IMR-90 (cell line): ENCODE measurements at places on chromosomes 4 and X.
A peak's percentile ranks its signal among the peaks of the same experiment; 100 is the strongest.

GRCh38 chr4:99630857-99631360 lies 26.7 kb downstream of the C4orf54 start:
- DNase-seq: no peak

DNA sequence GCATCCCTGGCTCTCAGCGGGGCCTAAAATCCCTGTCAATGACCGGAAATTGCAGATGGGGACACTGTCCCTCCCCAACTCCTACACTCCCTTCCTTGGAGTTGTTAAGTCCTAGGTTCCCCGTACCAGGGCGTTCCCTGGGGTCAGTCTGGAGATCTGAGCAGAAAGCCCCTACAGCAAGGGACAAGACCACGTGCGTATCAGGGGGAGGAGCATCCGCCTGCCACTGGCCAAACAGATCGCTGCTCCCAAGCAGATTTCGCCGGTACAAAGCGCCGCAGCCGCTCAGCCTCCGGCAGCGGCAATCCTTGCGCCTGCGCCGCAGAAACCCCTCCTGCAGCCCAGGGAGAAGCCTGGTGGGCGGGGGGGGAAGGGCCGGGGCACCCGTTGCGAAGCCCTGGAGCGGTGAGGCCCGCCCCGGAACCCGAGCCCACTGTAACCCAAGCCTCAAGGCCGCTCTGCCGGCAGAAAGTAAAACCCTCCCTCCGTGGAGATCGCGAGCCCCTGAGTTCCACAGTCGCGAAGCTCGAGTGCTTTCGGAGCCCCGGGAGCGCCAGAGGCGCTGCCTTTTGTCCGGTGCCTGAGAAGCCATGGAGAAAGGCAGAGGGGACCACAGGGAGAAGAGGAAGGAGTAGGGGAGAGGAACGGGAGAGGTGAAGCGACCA lies 2.7 kb downstream of the CRMP1 start:
- DNase-seq: peak; percentile 30

DNA sequence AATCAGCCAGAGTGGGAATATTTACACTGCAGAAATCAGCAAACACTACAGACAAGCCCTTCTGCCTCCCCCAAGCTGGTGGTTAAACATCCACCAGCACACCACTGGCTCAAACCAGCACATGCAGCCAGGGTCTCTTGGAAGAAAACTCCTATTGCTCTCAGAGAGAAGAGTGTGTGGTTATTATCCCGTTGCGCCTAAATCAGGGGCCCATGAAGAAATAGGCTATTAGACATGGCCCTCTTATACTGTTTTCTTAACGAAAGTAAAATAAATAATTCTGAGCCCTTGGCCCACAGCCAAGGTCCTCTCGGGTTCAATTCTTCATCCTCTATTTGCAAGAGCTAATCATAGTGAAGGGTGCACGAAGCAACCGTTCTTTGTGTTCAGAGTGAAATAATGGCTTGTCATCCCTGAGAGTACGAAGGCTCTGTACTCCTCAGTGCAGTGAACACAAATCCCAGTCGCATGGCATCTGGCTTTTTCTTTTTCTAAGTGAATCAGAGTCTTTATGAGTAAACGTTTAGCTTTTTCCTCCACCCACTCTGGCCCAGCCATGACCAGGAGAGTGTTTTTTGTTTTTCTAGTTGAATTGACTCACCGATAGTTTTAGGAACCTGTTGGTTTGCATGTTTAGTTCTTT lies 33.4 kb upstream of the RBM47 start:
- peak; percentile 89 for DNase-seq

GRCh38 chrX:18855919-18856644 lies 127.8 kb downstream of the PHKA2 start:
- no peak for DNase-seq

GRCh38 chrX:154038656-154039055 lies 19.0 kb upstream of the IRAK1 start:
- no peak for DNase-seq

DNA sequence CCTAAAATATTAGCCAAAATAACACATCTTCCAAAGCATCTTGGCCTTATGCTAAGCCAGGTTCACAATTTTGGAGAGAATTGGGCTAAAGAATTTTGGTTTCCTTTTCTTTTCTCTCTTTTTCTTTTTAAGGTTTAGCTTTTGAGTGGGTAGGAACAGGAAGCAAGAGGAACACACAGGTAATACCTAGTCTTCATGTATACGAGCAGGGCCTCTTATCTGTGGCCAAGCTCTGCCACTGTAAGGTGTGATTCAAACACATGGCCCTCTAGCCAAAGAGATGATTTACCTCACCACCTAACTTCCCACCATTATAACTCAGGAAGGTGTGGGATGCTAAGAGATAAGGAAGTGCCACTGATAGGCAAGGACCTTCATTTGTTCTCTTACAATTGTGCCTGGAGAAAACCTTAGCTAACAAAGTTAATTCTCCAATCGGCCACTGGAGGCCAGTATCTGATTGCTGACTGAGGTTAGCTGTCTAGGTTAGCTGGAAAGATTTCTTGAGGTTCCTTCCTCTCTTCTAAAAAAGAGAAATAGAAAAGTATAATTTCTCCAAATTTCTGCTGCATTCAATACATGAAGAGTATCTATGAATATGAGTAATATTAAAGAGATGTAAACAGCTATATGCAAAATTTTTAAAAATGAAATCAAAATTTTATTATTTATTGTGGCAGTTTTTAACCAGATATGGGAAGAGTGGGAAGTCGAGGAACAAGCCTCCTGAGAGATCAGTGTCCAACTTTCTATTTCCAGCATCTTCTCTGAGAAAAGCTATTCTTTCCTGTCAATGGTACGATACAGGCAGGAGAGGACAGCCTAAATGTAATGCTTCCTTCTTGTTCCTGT lies 30.1 kb upstream of the BBS7 start:
- peak; percentile 61 for DNase-seq

DNA sequence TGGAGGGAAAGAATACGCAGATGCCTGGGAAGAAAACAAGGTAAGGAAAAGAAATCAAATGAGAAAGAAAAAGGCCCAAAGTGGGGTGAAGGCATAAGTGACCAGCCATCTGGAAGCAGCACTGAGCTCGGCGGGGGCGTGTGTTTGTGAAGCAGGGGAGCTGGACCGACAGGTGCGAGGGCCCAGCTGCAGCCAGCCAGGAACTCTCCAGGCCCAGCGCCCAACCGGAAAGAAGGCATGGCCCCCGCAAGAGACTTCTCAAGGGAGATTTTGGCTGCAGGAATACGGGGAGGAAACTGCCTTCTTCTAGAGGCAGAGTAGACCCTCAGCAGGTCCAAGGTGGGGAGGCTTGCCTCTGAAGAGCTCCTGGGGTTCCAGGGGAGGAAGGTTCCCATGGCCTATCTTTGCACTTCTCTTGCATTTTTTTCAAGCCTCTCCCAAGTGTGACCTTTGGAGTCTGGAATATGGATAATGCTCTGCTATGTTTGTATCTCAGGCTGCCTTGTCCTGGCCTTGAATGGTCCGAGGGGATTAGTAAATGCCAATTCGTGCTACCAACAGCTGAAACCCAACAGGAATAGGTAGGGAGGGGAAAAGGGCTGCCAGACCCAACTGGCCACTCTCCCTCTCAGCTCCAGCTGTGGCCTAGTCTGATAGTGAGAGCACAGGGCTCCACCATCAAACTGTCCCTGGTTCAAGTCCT lies 10.8 kb upstream of the CITED1 start:
- no peak for DNase-seq

- DNase-seq: peak; percentile 54
Measured at GRCh38 chr4:20773144-20773997, 73.1 kb downstream of the PACRGL start.

DNA sequence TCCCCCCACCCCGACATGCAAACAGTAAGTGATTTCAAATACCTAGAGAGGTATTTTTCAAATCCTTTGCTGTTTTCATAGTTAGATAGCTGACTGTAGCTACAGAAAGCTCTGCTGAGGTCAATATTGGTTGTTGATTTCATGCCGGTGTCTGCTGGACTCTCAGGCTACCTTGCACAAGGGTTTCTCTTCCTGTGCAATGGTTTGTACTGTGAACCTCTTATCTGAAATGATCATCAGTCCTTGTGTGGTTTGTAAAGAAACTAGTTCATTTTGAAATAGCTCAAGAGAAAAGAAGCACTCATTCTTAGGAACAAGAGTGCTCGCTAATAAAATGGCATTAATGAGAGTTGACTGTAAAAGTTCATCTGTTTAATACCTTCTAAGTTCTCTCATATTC lies 2.1 kb downstream of the MTM1 start:
- DNase-seq: no peak

- DNase-seq: peak; percentile 82
Measured at GRCh38 chr4:119536572-119537528, 91.8 kb downstream of the PDE5A start.

GRCh38 chr4:80931631-80932081 lies 98.9 kb upstream of the BMP3 start:
- DNase-seq: no peak

DNA sequence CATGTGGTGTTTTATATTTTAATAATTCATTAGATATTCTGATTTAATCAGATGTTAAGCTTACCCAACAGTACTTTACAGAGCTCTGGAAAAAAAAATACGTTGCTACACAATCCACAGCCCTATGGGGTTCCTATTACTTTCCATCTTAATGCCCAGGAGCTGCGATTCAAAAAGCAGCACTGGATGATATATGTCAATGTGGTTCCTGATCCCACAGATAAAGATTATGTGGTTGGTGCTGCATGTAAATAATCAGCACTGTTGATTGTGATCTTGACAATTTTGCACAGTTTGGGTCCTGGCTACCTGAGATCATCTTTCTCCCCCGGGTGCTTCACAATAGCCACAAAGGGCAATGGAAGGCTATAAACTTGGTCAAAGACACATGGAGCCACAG lies 72.7 kb upstream of the DCLK2 start:
- no peak for DNase-seq

- DNase-seq: peak; percentile 83
Measured at GRCh38 chr4:86306816-86307215, 53.0 kb downstream of the MAPK10 start.

DNA sequence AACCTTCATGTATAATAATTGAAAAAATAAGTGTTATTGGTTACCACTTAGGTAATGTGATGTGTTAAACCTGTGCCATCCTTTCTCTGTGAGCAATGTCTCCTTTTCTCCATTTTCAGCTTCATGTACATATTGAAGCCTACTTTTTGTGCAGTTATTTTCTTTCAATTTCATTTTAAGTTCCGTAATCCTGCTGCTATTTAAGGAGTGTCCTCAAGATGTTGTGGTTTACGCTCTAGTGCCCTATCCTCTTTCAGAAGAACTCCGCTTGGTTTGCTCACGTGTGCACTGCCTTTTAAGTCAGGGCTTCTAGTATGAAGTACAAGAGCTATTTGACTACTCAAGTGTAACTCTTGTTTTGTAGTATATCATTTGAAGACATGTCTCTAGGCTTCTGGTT lies 2253.2 kb upstream of the TENM3 start:
- no peak for DNase-seq

DNA sequence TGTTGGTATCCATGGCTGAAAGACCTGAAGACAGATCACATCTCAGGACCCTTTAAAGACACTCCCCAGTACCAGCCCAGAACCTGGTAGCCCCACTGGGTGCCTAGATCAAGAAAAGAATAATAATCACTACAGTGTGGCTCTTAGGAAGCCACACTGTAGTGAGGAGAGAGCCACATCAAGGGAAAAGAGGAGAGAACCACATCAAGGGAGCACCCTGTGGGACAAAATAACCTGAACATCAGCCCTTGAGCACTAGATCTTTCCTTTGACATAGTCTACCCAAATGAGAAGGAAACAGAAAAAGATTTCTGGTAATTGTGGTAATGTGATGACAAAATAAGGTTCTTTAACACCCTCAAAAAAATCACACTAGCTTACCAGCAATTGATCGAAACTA lies 15.3 kb downstream of the RTL3 start:
- no peak for DNase-seq

GRCh38 chr4:86344127-86344526 lies 15.7 kb downstream of the MAPK10 start:
- DNase-seq: no peak

- DNase-seq: no peak
Measured at GRCh38 chr4:189974056-189974455, 33.4 kb downstream of the FRG1 start.

DNA sequence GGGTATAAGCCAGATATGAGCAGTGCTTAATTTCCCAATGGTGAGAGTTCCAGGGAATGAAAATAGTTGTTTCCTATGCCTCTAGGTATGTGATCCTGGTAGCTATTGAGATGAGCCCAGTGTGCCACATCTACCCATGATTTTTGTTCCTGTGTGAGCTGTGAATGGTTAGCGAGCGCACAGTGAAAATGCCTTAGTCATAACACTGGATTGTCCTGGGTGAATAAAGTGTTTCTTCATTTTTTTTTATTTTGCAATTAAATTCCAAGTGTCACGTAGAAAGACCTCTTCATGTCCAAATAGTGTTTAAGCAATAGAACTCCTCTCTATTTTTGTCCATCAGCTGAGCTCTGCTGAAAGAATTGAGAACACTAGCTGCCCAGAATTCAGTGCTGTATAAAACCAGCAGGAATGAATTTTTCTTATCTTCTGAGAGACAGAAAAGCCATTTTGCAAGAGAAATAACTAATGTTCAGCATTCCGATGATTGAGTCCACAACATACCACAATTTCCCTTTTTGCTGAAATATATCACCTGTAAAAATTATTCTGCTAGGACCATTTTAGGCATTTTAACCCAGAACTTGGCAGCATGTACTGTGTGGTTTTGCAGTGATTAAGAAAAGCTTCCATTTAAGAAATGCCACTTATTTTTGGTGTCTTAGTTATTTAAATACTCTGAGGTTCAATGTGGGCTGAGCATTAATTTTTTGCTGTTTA lies 5.6 kb downstream of the MAOA start:
- DNase-seq: no peak

- DNase-seq: no peak
Measured at GRCh38 chr4:141898346-141898745, 262.0 kb downstream of the IL15 start.

DNA sequence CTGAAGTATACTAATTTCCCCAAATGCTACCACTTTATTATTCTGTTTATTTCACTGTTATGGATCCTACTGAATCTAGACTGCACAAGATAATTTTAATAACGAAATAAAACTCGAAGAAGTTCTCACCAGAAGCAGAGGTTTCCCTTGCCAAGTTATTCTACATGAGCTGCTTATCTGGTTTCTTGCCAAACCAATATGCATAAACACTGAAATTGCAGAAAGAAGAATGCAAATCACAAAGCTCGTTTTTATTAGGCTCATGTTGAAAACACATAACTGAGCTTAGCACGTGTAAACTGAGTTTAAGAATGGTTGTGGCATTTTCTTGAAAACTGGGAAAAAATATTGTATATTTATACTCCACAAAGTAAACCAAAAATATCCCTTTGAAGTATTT lies 35.9 kb downstream of the GRID2 start:
- DNase-seq: no peak

GRCh38 chr4:113827285-113827684 lies 65.7 kb upstream of the CAMK2D start:
- peak; percentile 87 for DNase-seq
